ENCODE measurements at places on chromosomes 6 and 20.

GRCh38 chr6:72367439-72367838, 254.4 kb upstream of the KCNQ5 start:
- no peak for DNase-seq

GRCh38 chr6:135053406-135053805, 1.2 kb downstream of the HBS1L start:
- DNase-seq: no peak

DNA sequence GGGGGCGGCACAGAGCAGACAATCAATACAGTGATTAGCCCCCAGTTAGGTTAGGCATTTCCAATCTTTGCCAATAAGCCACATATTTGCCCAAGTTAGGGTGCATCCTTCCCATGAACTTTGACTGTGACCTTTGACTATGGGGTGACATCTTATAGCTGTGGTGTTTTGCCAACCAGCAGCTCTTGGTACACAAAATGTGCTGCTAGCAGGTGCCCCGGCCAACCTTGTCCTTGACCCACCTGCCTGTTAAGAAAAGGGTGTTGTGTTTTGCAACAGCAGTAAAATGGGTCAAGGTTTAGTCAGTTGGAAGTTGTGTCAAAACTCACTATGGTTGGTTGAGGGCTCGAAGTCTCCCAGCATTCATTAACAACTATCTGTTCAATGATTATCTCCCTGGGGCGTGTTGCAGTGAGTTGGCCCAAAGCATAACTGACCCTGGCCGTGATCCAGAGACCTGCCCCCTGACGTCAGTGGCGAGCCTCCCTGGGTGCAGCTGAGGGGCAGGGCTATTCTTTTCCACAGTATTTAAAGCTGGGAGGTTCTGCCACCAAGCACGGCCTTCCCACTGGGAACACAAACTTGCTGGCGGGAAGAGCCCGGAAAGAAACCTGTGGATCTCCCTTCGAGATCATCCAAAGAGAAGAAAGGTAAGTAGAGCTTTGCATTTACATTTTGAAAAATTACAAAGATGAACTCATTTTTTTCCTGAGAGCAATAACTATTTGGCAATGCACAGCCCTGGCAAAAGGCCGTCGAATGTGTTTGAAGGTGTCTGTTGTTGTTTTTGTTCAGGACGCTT, at the start of gene PCK1:
Gene PCK1 (plus strand): TSS at position 557 of the 802 bp plus-strand sequence. CDS start 302 bp downstream, outside the sequence.
- peak; percentile 94 for DNase-seq

DNA sequence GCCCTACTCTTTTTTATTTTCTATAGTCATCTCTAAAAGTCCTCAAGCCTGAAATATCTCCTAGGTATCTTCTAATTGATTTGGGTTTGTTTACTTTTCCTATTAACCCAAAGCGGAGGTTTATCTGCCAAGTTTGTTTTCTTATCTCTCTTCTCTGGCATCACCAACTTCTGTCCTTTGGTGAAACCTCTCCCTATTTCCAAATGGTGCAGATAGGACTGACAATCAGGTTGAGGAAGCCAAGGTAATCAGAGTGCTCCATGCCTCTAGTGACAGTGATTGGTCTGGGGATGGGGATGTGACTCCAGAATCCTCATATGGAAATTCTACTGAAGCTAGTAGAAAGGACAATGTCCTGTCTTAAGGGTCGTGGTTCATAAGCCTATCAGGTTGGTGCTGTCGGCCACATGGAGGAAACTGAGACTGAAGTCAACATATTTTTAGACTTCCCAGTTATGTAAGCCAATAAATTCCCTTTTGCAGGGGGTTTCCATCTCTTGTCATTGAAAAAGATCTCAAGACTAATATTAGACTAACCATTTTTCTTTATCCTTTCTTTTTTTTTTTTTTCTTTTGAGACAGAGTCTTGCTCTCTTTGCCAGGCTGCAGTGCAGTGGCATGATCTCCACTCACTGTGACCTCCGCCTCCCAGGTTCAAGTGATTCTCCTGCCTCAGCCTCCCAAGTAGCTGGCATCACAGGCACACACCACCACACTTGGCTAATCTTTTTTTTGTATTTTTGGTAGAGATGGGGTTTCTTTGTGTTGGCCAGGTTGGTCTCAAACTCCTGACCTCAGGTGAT, 28.0 kb downstream of the KIF6 start:
- no peak for DNase-seq

- DNase-seq: no peak
Observed at GRCh38 chr6:1309366-1309765, 2.5 kb upstream of the FOXQ1 start.

GRCh38 chr6:57207141-57207540, 15.0 kb downstream of the RAB23 start:
- no peak for DNase-seq

DNA sequence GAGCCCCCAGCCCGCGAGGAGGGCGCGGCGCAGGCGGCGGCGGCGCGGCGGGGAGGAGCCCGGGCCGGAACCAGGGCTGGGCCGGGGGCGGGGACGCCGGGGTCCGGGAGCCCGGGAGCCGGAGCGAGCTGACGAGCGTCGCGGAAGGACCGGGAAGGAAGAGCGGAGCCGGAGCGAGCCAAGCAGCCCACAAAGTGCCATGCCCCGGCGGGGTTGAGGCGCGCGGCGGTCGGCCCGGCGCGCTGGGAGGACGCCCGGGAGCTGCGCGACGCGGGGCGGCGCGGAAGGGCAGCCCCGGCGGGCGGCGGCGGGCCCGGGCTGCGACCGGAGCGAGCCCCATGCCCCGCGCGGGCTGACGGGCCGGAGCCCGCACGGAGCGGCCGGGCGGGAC, 289 bp downstream of the FOXP4 start:
- no peak for DNase-seq

- no peak for DNase-seq
Observed at GRCh38 chr6:152671171-152671570, 26.5 kb upstream of the MYCT1 start.

DNA sequence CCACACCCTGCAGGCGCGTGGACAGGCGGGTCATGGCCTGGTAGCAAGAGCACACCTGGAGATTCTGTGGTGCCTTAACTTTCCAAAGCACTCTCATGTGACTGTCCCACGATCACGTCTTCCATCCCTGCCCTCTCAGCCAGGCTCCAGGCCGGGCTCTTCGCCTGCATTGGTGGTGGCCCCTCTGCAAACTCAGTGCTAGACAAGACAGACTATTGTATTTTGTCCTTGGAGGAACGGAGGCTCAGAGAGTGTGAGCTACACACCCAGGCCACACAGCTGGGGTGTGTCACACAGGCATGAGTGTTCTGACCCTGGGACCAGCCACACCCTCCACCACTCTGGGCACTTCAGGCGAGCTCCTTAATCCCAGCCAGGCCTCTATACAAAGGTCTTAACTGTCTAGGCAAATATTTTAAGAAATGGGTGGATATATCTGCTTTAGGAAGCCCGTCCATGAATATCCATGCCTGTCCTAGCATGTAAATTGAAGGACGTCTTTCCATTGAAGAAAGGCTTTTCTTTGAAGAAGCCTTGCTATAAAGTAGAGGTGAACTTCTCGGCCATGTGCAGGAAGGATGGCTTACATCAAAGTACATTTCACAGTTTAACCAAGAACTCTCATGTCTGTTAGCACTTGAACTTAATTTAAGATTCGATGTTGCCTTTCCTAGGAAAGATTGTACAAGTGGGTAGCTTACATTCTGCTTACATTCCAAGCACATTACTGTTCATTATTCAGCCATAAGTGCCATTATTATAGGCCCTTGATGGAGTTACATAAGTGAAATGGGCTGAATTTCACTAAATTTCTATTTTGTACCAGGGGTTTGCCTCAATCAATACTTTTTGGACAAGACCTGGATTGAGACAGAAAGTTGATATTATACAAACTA, 263.9 kb downstream of the DLL1 start:
- DNase-seq: no peak

DNA sequence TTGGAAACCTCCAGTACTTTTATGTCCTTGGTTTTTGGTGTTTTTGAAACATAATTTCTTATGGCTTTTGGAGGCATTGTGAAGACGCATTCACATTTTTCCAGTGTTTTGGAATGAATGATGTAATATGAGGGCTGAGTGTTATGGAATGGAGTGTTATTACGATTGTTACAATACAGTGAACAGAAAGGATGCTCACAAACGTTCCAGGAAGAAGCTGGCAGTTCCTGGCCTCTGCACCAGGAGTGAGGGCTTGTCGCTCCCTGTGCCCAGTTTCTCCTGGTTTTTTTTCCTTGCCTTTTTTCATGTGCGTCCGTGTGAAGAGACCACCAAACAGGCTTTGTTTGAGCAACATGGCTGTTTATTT, 20.3 kb downstream of the GMPR start:
- no peak for DNase-seq

DNA sequence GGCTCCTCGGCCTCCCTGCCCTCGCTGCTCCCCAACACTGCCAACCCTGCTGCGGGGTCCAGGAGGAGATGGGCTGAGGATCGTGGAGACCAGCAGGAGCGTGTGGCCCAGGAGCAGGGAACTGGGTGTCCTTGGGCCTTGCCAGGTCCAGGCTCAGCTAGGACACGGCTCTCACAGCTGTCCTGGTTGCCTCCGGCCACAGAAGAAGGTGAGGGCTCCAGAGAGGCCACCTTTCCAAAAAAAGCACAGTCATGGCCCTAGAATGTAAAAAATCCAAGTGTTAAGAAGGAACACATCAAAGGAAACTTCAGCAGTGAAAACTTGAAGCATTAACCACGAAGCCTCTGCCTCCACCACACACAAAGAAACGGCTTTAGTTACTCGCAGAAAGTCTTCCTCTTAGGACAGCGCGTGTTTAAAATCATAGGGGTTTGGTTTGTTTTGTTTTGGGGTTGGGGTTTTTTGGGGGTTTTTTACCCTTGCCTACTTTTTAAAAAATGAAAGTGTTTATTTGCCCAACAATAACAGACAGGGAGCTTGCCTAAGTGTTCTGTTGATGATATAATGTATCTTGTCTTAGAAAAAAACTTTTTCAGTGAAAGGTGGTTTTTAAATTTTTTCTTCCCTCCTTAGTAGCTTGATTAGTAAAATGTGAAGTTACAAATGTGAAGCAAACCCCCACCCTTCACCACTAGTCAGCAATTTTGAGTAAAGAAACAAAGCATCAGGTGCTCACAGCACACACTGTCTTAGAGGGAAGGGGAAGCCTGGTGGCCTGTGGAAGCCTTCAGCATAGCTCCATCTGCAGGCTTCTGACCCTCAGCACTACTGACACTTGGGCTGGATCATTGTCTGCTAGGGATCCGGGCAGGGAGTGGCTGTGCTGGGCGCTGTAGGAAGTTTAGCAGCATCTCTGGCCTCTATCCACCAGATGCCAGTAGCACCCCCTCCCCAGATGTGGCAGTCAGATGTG, 60.0 kb downstream of the PTPN1 start:
- no peak for DNase-seq

GRCh38 chr20:46330831-46331371, 22.6 kb upstream of the CDH22 start:
- DNase-seq: no peak

GRCh38 chr6:31697555-31697954, 5.6 kb downstream of the ABHD16A start:
- DNase-seq: no peak

GRCh38 chr20:5974531-5974930, 24.1 kb downstream of the MCM8 start:
- no peak for DNase-seq

DNA sequence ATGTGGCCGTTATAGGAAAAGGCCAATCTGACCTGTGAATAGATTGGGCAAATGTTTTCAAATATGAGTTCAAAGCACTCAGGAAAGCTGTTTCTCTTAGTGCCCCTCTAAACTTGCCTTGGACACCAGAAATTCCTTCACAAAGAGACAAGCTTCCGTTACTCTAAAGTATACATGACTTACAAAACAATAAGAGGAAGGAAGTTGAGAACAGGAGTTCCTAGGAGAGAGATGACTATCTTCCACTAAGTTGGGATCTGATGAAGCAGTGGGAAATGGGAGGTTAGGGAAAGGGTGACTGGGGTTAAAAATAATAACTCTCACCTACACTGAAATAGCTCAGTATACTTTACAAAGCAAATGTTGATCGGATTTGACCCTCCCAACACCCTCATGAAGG, 50.0 kb downstream of the ISM1 start:
- DNase-seq: no peak

Measured in NCI-H146 (cell line).